ENCODE measurements at places on chromosomes 12 and 14.
A peak's percentile ranks its signal among the peaks of the same experiment; 100 is the strongest.

DNA sequence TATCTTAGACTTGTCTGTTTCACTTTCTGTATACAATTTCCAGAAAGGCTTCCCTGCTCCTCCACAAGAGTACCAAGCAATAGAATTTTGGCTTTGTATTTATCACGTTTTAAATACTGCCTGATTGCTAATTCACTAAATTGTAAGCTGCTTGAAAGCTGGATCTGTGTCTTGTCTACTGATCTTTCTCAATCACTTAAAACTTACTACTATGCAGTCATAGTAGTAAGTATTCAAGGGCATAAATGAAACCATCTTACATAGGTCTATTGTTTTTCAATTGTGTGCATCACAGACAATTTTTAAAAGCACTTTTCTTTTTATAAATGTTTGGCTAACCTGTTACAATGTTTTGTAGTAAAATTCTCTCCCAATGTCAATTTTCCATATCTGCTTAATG is 1.2 kb upstream of the GLIPR1L2 start:
- no peak for DNase-seq

GRCh38 chr12:132489602-132490266 is at the start of gene FBRSL1:
Gene FBRSL1, plus strand, starts transcription at chr12:132490151.
- peak; percentile 84 for DNase-seq

DNA sequence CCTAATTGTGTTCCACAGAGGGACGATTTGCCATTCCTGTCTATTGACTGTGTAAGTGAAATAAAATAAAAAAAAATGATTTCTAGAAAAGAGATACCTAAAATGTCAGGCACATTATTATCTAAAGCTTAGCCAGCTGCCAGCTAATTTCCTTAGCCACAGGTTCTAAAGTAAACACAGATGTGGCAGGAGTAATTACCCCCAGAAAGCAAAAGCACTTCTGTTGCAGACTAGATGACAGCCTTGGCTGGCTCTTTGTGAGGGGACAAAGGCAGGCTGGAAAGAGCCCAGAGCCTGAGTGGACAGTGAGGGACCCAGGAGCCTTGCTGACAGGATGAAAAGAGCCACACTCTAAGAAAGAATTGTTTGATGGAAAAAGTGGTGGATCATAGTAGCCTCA is 418.1 kb downstream of the LRIG3 start:
- DNase-seq: no peak

DNA sequence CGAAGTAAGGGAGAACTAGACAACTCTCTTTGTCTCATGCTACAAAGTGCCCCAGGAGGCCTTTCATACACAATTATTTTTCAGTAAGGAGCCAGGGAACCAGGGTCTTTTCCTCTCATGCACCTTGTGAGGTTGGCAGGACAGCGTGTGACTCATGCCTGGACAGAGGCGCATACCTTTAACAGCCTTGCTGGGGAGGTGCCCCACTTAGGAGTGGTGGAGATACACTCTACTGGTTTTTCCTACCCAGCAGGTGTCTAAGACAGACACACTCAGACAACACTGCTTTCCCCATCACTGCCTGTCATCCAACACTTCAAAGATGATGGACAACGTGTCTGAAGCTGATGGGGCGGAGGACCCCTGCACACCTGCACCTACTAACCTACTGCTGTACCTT is 49.1 kb downstream of the B4GALNT3 start:
- no peak for DNase-seq

GRCh38 chr14:79051742-79052141 is 881.6 kb downstream of the NRXN3 start:
- no peak for DNase-seq

DNA sequence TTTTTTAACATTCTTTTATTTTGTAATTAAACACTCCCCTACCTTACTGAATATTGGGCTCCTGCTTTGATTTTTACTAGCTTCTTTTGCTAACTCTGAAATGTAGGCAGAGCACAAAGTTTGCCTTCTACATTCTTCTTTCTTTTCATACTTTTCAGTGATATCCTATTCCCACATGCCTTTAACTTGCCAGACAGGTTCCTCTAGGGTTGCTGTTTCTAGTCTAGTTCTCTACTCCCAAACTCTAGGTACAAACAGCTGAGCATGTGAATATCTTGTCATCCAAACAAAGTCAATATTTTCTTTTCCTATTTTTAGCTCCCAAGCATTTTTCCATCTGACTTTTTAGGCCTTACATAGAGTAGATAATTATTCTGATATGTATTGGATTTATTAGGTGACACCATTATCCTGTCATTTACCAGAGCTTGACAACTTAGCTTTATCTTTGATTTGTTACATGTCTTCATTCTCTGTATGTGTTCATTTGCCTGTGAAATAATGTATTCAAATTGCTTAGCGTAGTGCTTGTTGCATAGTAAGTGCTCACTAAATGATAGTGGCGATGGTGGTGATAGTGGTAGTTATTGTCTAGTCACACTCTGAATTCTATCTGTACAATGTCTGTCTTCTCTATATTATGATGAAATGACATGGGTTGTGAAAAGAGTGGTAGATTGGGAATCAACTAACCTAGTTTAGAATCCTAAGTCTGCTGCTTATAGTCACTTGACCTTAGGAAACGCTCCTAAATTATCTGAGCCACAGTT is 73.6 kb upstream of the DNM1L start:
- DNase-seq: no peak

GRCh38 chr12:131921866-131922769 is 7.0 kb upstream of the PUS1 start:
- no peak for DNase-seq

DNA sequence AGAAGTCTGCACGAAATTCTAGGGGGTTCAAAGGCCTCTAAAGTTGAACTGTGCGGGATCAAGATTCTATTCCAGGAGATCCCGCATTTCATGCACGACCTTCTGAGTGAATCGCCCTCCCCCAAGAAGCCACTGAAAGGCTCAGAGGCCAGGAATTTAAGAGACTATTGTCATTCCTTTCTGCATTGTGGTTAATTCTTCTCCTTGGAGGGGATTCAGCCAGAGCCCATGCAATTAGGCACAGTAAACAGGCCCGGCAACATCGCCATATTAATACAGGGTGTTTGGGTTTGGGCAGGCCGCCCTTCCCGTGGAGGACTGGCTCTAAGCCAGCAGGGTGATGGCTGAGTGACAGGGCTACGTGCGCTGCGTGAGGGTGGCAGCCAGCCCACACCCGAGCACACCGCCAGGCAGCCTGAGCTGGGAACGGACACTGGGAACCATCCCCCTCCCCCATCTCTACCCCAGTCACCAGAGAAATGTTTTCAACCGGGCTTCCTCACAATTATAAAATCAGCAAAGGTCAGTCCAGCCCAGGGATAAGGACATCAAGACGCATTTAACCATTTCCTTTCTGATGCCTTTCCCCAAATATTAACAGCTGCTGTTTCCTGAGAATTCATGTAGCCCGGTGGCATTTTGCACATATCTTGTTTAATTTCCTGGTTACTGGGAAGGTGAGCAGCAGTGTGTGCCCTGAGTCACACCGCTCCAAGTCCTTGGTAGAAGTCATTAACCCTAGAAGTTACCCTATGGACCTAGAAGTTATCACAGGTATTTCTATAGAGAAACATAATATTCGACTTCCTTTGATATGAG is 12.5 kb downstream of the EGLN3 start:
- no peak for DNase-seq

- no peak for DNase-seq
Measured at GRCh38 chr12:43336962-43337555, 214.9 kb downstream of the ADAMTS20 start.

DNA sequence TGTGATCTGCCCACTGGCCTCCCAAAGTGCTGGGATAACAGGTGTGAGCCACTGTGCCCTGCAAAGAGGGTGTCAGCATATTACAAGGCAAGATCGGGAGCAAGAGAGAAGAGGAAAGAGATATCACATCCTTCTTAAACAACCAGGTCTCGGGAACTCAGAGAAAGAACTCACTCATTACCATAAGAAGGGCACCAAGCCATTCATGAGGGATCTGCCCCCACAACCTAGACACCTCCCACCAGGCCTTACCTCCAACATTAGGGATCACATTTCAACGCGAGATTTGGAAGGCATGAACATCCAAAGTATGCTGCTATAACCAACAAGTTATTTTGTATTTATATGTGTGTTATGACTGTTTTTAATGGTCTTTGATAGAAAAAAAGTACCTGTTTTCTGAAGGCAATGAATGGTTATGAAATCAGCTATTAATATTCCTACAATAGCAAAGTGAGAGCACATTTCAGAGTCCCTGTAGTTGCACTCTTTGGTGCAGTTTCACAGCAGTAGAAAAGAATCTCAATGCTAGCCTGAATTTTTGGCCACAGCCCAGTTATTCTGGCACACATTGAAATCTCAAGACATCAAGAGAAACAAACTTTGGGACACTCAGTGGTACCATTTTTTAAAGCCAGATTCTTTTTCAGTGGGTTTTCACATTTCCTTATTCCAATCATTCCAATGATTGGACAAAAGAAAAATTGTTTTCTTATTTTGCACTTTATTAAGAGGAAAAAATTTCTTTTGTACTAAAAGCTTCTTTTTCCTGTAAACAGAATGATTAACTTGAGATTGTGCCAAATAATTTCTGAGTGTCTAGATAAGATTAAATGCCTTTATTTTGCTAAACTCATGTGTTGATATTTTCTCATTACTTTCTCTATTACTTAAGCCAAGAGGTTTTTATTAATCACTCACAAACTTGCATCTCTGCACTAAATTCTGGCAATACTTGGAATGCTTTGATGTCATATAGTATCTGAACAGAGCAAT is 582.6 kb upstream of the ATP2B1 start:
- DNase-seq: no peak

DNA sequence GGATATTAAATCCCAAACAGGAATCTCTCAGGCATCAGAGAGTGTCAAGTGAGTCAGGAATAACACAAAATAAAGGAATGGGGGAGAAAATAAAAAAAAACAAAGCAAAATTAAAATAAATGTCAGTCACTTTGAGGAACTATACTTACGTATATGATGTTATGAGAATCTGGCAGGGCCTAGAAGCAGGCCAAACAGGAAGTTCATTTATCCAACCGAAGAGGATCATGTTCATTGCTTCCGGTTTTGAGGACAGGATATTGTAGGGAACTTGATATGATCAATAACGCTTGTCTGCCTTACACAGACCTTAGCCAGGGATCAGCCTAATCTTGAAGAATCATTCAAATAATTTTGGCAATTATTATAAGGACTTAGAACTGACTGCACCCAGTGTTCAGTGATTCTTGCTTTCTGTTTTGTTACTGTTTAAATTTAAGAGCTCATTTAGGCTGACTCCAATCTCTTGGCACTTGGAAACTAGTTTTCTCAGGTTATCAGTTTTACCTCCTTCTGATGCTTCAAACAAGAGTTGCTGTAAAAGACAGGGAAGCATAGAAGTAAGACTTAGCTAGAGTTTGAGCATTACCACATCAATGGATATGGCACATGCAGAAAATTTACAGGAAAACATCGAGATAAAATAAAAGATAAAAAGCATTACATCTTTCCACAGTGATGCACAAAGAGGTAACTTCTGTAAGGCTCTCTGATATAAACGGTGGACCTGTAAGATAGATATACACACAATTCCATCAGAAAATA is 53.4 kb downstream of the ZFC3H1 start:
- DNase-seq: no peak

DNA sequence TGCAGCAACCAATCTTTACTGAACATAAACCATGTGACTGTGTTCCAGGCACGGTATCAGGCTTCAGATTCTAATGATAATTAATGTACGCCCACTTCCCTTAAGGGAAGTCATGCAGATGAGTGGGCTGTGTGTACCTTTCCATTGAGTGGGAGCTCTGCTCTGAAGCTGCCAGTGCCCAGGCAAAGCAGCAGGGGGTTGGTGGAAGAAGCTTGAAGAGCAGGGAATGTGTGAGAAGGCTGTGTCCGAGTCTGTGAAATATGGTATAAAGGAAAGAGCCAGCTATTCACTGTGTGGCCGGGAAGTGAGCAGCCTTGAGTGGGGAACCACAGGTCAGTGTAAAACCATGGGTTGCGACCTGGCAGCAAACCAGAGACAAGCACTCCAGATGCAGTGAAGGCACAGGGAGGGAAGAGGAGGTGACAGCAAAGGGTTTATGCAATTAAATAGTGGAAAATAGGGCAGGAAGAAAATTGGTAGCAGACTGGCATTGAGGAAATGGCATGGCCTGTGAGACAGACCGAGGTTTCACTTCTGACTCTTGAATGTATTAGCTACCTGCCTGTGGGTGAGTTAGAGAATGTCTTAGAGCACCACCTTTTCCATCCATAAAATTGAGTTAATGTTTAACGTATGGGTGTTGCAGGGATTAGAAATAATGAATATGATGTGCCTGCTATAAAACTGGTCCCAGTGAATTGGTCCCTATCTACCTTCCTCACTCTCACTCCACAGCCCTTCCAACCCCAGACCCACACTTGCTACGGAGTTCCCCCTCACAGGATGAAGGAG is 116.4 kb downstream of the NTF3 start:
- DNase-seq: no peak

DNA sequence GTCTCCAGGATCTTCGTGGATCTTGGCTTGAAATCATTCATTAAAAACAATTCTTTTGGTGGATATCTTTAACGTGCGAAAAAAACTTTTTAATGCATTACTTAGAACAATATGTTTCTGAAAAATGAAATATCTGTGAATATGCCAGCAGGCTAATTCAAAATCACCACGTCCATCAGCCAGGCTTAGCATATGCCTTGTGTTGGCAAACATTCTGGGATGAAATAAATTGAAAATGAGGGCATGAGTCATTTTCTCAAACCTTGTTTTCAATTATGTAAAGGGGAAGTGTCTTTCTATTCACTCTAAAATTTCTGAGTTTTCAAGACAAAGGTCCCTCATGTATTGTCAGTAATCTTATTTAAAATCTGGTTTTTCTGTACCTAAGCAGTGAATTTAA is 393.9 kb downstream of the PAWR start:
- DNase-seq: no peak

Measured in stimulated activated CD8-positive, alpha-beta memory T cell treated with anti-CD3 and anti-CD28 coated beads, Interleukin-7, amount 100 ng/mL, for 24 hours (primary cell).